Cerebellum (tissue), 4 donors: ENCODE measurements at places on chromosomes 7 and 10. TPM values are rescaled to one million over a fixed set of nuclear protein-coding genes. Genes with fewer than 3 reads are reported as not detected.

The PON1 gene
- total RNA-seq = not detected

DNA sequence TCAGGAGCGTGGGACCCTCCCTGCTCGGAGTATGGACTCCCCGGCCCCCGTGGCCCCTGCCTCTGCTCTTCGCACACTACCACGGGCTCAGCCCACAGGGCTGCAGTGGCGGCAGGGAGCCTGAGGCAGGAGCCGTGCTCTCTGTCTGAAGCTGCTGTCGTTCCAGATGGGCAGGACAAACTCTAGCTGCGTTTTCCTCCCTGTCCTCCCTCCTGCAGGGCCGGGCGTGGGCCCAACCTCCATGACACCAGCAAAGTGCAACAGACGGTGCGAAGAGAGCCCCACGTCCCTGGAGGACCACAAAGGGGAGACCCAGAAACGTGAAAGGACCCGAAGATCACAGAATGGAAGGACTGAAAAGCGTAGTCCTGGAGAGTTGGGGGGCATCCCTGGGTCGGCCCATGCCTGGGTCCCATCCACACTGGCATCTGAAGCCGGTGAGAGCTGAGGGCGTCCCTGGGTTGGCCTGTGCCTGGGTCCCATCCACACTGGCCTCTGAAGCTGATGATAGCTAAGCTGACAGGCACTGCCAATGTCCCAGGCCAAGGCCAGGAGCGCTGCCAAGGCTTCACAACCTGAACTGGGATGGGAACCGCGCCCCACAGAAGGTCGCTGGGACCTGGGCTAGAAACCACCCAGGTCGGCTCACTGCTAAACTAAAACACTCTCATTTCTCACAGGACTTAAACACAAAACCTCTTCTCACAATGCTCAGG, 267.0 kb downstream of the MAD1L1 start:
- peak; percentile 59 for DNase-seq

DNA sequence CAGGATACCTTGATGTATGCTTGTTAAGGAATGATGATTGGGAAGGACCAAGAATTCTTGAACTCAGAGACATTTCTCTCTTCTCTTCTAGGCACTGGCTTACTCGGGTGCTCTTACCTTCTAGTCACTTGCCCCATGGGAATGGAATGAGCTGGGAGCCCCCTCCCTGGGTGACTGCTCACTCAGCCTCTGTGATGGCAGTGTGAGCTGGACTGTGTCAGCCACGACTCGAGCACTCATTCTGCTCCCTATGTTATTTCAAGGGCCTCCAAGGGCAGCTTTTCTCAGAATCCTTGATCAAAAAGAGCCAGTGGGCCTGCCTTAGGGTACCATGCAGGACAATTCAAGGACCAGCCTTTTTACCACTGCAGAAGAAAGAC, 10.7 kb downstream of the ZDHHC16 start:
- DNase-seq = no peak

- no peak for DNase-seq
Observed at GRCh38 chr7:138025215-138026186, 23.6 kb upstream of the CREB3L2 start.

DNA sequence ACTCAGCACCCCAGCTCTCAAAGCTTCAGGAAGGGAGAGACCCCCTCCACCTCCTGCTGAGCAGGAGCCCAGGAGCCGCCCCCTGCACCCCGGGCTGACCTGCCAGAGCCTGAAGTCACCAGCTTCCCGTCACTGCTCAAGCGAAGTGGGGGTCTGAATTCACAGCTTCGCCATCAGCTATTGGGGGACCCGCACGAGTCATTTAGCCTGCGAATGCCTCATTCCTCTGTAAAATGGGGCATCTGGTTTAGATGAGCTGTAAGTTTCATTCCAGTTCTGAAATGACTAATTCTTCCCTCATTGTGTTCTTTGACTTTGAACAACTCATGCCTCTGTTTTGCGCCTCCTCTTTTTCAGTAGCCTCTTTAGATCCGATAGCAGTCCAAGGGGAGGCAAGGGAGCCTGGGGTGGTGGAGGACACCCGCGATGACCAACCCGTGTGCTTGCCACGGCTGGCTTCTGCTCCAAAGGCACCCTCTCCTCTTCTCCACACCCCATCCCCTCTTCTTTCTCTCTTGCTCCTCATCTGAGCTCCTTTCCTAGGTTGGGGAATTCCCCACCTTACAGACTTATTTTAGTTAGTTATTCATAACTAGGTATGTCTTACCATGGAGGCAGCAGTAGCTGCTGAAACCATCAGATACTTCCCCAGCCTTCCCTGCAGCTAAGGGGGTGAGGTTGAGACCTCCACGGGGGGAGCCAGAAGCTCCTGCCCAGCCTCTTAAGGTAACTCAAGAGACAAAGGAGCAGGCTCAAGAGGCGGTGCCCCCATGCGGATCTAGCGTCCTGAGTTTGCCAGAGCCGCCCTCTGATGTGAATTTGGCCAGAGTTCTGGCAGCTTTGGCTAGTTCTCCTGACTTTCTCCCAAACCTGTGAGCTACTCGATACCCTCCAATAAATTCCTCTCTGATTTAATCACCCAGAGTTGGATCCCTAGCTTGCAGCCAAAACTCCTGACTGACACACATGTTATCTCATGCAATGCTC, 47.7 kb downstream of the RBM17 start:
- DNase-seq = no peak

The C10orf67 gene
- total RNA-seq = 0.54 TPM

The ABCB4 gene
- 3.8 TPM for total RNA-seq

The LRRC18 gene
- total RNA-seq = not detected
